Right ventricle myocardium inferior (tissue), 1 donor: ENCODE measurements at places on chromosomes 7 and 10. TPM values are rescaled to one million over a fixed set of nuclear protein-coding genes. Genes with fewer than 3 reads are reported as not detected.

Gene CPA1
- total RNA-seq: not detected

Gene ZDHHC4
- total RNA-seq: 39.3 TPM

Gene TNPO3
- total RNA-seq: 36.0 TPM

Gene OPN1SW
- total RNA-seq: not detected

Gene ADAM8
- total RNA-seq: 2.0 TPM

Gene EPO
- total RNA-seq: not detected

Gene AQP1
- 284 TPM for total RNA-seq

Gene SPAM1
- total RNA-seq: not detected

Gene CNPY4
- 10.6 TPM for total RNA-seq

Gene HOXA6
- not detected for total RNA-seq

Gene APBB1IP
- total RNA-seq: 4.8 TPM

Gene PHYHIPL
- not detected for total RNA-seq

Gene SFXN3
- 14.1 TPM for total RNA-seq

Gene INA
- total RNA-seq: not detected

Gene IGF2BP3
- total RNA-seq: not detected

Gene CREB5
- 4.8 TPM for total RNA-seq

Gene LAMB4
- 0.19 TPM for total RNA-seq

Gene MYOZ1
- 0.51 TPM for total RNA-seq

Gene UPF2
- total RNA-seq: 20.7 TPM

Gene ANXA8L1
- 0.68 TPM for total RNA-seq

Gene GPR15LG
- not detected for total RNA-seq

Gene FEZF1
- total RNA-seq: not detected

Gene WDFY4
- 2.5 TPM for total RNA-seq

Gene MBLAC1
- 2.1 TPM for total RNA-seq

Gene UTF1
- total RNA-seq: not detected

Gene TCAF2
- 0.38 TPM for total RNA-seq

Gene NPS
- not detected for total RNA-seq

Gene TBL2
- total RNA-seq: 10.4 TPM

Gene MYO1G
- total RNA-seq: 1.9 TPM

Gene LRRC18
- total RNA-seq: not detected

Gene PRLHR
- not detected for total RNA-seq

Gene ITPRID1
- not detected for total RNA-seq

Gene SPDYE18
- 0.41 TPM for total RNA-seq

Gene DGKB
- 0.38 TPM for total RNA-seq

Gene LARP4B
- 58.9 TPM for total RNA-seq

Gene GIMAP4
- total RNA-seq: 38.4 TPM

Gene CC2D2B
- 0.22 TPM for total RNA-seq

Gene HPSE2
- 0.14 TPM for total RNA-seq

Gene ST8SIA6
- 9.3 TPM for total RNA-seq

Gene SPDYE8
- not detected for total RNA-seq

Gene RBM17
- 65.7 TPM for total RNA-seq

Gene COL28A1
- 5.6 TPM for total RNA-seq

Gene LIPK
- not detected for total RNA-seq

Gene TMEM225B
- not detected for total RNA-seq

Gene ELN
- total RNA-seq: 29.9 TPM

Gene FBXO24
- 0.41 TPM for total RNA-seq
